ENCODE measurements at places on chromosomes 7 and 10.

DNA sequence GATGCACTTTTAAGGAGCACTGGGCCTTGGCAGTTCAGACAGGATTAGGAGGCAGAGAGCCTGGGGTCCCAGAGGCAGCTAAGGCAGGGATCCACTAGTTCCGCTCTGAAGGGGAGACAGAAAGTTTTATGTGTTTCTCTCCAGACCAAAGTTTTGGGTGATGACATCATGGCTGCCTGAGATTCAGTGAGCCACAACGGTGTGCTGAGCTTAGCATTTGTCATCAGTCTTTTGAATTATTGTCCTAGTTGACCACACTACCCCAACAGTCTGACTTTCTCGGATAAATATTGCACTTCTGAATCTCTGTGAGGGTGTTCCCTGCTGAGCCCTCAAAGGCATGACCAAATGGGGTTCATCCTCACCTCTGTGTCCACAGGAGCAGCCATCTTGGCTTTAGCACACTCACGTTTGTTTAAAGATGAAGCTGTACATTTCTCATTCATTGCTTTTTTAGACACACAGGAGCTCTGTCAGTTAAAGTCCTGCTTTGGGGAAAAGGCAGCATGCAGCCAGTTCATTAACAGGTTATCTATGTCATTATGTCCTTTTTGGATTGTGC is 297.7 kb upstream of the LRGUK start:
- peak; percentile 49 for DNase-seq

GRCh38 chr10:52988923-52989322 is 216.3 kb upstream of the MBL2 start:
- DNase-seq, result no peak

- DNase-seq, result peak; percentile 68
Measured at GRCh38 chr10:62046522-62047227, 145.2 kb downstream of the ARID5B start.

GRCh38 chr7:17300437-17300836 is 2.0 kb downstream of the AHR start:
- no peak for DNase-seq

- DNase-seq, result no peak
Measured at GRCh38 chr10:13907570-13907969, 320.8 kb downstream of the PRPF18 start.

GRCh38 chr7:2483494-2483893 is 7.3 kb upstream of the GRIFIN start:
- no peak for DNase-seq

All from fibroblast of mammary gland (primary cell).